ENCODE measurements at places on chromosomes 2 and 18.

GRCh38 chr18:79459946-79460480 lies 64.3 kb downstream of the NFATC1 start:
- DNase-seq = no peak

DNA sequence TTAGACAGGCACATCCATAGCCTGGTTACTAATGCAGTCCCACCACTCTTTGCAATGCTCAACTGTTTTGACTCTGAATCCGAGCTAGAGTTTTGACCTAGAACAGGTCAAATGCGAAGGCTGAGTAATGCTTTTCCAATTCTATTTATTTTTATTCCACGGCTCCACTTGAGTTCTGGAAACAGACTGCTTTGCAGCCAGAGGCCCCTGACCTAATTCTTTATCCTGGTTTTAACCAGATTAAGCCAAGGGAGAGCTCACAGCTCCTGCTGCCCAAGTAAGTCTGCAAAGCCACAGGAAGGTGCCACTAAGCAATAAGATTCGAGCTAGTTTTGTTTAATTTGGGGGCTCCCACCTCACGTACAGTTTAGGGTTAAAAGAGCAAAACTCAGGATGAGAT lies 51.4 kb downstream of the MREG start:
- DNase-seq = no peak

- no peak for DNase-seq
These were observed 29.1 kb upstream of the EPC2 start for GRCh38 chr2:148615381-148615841.

- no peak for DNase-seq
These were observed 25.3 kb upstream of the BOD1L2 start for GRCh38 chr18:57121542-57122112.

GRCh38 chr2:222305516-222306392 lies 7.0 kb upstream of the PAX3 start:
- DNase-seq = no peak

GRCh38 chr2:857081-857480 lies 93.6 kb upstream of the SNTG2 start:
- no peak for DNase-seq

DNA sequence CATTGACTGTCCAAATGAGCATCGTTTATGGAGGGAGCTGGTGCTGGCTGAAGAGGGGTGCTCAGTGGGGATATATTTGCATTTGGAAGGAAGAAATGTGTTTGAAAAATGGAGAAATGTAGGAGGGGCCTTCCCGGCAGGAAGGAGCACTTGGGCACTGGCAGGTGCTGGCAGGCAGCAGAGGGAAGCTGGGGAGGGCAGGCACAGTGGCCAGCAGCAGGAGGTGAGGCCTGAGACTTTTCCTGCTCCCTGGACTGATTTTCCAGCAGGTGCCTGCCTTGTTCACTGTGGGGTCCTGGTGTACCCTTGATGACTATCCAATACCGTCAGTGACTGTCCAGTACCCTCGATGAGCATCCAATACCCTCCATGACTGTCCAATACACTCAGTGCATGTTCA lies 20.8 kb upstream of the HPCAL1 start:
- no peak for DNase-seq

DNA sequence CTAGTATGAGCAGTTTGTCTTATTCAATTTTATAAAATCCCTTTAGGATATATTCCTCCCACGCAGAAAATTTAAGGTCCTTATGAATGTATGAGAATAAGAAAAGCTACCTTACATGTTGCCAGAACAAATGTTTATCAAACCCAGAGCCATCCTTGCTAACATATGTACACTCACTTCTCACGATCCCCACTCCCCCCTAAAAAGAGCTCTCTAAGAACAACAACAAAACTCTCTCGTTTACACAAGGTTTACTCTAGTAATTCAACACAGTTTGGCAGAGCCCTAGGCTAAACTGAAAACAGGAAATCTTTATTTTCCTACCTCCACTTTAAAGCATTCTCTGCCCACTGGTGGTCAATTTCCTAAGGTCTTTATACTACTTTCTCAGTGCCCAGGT lies 504.9 kb downstream of the ZEB2 start:
- no peak for DNase-seq

DNA sequence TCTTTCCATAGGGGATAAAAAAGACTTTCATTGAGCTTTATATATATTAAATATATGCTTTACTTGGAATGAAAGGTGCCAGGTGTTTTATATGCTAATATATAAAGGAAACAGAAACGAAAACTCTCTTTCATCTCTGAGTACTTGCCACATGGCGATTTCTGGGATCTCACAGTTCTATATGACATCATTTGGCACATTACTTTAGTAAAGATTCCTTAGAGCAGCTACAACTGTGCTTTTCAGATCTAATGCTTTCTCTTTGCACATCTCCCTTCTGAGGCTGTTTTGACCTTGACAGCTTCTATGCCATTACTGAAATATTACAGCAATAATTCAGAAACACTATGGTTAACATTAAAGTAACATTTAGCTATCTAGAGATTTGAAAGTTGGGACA lies 1082.9 kb upstream of the CDH2 start:
- DNase-seq = no peak

GRCh38 chr2:174939046-174939445 lies 66.1 kb downstream of the CHN1 start:
- DNase-seq = no peak

- DNase-seq = no peak
These were observed 149.0 kb downstream of the DSEL start for GRCh38 chr18:67367540-67367939.

GRCh38 chr18:74868461-74868860 lies 270.8 kb downstream of the ZNF407 start:
- DNase-seq = no peak

DNA sequence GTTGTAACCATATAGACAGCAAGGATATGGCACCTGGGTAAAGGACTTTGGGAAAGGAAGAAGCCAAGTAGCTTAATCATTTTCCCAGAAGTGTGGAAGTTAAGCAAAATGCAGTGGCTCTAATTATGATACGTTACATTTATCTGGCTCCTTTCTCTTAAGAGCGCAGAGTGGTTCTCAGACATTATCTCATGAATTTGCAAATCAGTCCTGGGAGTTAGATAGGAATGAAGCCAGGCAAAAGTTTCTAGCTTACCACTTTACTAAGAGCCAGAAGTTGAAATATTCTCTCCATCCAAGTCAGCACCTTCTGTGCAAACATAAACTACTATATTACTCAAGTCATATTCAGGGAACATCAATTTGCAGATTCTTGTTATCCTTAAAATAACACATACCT lies 10.9 kb upstream of the PIEZO2 start:
- no peak for DNase-seq

DNA sequence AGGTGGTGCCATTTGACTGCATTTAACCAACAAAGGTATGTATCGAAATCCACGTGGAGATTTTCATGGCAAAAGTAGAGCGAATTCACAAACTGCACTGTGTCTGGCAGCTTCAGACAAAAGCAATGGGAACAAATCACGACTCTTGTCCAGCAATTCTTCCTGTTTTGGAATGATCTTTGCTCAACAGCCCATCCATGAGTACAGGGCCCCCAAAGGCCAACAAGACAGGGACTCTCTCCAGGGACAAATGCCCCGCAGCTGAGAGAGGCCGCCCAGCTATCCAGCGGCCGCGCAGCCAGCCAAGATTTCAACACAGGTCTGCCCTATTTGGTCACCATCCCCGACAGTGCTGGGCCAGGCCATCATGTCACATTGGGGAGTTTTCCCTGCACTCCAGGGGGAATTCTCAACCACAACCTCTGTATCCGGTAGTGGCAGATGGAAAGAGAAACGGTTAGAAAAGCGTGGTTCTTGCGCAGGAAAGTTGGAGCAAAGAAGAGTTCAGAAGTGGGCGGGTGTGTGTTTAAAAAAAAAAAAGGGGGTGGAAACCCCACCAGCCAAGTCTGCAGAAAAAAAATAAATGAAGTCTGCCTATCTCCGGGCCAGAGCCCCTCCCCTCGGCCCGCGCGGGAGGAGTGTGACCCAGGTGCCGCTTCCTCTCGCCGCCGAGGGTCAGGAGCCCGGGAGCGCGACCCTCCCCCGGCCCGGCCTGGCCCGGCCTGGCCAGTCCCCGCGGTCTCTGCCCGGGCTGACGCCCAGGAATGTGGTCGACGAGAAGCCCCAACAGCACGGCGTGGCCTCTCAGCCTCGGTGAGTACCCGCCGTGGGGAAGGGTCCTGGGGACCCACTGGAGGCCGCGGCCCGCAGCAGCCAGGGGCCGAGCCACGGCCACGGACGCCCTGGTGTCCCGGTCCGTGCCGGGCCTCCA lies at the start of gene GYPC:
GYPC (plus strand) TSS at position 659 of the 931 bp plus-strand sequence; CDS start at position 765, 106 bp downstream.
- DNase-seq = no peak

GRCh38 chr2:135875491-135876065 lies 665 bp downstream of the MCM6 start:
- no peak for DNase-seq

GRCh38 chr2:219596954-219597551 lies 604 bp upstream of the STK11IP start:
- DNase-seq = peak; percentile 27

GRCh38 chr2:208479342-208479741 lies 72.8 kb downstream of the PTH2R start:
- DNase-seq = no peak

GRCh38 chr2:102755284-102755683 lies 6.5 kb upstream of the TMEM182 start:
- no peak for DNase-seq

- DNase-seq = peak; percentile 23
These were observed 168.0 kb downstream of the SPP2 start for GRCh38 chr2:234218266-234219045.

- DNase-seq = no peak
These were observed 220.9 kb upstream of the PKDCC start for GRCh38 chr2:41826921-41827320.

GRCh38 chr18:75582406-75582821 lies 154.9 kb upstream of the SMIM21 start:
- DNase-seq = no peak

DNA sequence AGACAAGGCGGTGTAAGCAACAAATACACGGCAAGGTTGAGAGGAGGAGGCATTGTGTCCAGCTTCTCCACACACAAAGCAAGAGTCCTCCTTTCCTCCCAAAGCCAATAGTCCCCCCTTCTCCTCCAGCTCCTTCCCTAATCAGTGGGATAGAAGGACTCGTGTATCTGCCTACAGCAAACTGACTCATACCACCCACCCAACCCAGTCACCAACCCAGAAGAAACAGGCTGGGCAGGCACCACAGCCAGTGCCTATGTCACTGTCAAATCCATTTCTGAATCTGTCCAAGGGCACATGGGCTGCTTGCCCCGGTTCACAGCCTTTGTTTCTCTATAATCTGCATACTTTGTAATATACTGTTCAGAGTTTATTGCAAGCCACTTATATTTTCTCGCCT lies 19.2 kb upstream of the NMS start:
- no peak for DNase-seq

GRCh38 chr18:57437766-57438671 lies 2.8 kb downstream of the ONECUT2 start:
- no peak for DNase-seq

GRCh38 chr18:54127759-54128378 lies 96.6 kb downstream of the MBD2 start:
- no peak for DNase-seq

- no peak for DNase-seq
These were observed 330.2 kb upstream of the NRP2 start for GRCh38 chr2:205352094-205352493.

- DNase-seq = no peak
These were observed 9.9 kb downstream of the GPN1 start for GRCh38 chr2:27638709-27639108.

- DNase-seq = no peak
These were observed 79.9 kb downstream of the HNRNPLL start for GRCh38 chr2:38522754-38523349.

DNA sequence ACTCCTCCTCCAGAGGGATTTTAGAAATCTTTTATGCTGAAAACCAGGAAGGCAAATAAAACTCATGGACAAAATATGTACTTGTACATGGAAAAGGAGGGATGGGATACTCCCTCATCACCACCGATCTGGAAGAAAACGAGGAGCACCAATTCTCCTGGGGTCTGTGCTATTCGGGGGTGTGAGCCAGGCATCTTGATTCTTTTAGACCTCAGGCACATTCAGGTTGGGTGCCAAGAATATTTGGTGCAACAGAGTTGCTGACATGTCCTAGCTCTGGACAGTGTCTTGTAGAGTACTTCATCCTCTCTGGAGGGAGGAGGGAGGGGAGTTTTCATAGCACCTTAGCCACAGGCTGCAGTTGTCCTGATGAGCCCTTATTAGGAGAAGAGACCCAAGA lies 163.0 kb downstream of the PRKCE start:
- no peak for DNase-seq

DNA sequence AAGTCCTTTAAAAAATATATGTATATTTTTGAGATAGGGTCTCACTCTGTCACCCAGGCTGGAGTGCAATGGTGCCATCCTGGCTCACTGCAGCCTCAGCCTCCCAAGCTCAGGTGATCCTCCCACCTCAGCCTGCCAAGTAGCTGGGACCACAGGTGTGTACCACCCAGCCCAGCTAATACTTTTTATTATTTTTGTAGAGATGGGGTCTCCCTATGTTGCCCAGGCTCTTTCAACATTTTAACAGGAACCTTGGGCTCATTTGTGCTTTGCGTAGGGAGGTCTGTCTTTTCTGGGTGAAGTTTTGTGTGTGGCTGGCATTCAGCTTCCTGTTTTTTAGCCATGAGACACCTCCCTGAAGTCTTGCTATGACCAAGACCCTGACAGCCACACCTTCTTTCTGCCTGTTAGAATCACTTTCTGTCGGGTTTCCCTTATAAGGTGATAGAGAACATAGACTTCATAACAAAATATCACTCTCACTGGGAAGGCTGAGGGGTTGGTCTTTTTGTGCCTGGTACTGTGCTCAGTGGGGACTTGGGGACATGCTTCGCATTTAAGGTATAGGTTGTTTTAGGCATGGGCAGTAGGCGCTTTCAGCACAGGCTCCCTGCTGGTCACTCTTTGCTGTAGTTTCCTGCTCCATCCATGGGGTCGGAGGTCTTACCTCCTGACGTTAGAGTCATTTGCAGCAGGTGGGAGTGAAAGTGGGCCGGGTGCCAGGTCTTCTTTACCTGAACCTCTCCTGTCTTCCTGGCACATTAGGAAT lies 3.4 kb downstream of the RAB31 start:
- DNase-seq = no peak

DNA sequence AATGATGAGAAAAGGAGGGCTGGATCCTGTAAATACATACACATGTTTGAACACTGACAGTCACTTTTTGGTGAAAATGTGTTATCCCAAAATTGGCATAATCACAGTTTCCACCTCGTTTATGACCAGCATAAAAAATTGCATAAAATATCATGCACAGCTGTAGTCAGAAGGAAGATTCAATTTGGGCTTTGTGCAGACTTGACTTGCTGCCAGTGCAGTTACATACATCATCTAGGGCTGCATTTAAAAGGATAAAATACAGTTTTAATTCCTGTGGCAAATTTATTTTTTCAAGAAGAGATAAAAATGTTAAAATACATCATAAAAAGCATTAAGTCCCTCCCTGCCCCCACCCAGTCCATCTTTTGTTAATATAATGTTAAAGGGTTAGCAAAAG lies 103.8 kb downstream of the VWC2L start:
- DNase-seq = no peak

- DNase-seq = no peak
These were observed 5.7 kb downstream of the RPL37A start for GRCh38 chr2:216504376-216504762.

- DNase-seq = no peak
These were observed 91.5 kb downstream of the MALT1 start for GRCh38 chr18:58762781-58763171.
